ENCODE measurements at places on chromosomes 2 and 18.

DNA sequence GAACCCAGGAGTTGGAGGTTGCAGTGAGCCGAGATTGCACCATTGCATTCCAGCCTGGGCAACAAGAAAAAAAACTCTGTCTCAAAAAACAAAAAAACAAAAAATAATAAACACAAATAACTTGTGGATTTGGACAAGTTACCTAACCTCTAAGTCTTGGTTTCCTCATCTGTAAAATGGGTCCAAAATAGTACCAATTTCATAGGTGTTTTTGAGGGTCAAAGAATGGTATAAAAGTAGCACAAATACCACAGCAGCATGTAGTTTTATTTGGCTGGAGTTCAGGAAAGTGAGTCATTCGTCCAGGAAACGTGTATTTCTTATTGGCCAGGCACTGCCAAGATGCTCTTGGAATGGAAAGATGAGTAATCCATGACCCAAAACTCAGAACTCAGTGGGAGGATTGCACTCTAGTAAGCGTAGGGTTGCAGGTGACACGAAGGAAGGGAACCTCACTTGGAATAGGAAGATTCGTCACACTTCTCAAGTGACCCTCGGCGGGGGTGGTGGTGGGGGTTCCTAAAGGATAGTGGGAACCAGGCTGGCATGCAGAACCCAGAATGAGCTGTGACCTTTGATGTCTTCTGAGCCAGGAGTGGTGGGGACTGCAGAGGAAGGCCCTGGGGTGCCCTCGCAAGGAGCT, 24.4 kb downstream of the GRHL1 start:
- DNase-seq, result no peak

DNA sequence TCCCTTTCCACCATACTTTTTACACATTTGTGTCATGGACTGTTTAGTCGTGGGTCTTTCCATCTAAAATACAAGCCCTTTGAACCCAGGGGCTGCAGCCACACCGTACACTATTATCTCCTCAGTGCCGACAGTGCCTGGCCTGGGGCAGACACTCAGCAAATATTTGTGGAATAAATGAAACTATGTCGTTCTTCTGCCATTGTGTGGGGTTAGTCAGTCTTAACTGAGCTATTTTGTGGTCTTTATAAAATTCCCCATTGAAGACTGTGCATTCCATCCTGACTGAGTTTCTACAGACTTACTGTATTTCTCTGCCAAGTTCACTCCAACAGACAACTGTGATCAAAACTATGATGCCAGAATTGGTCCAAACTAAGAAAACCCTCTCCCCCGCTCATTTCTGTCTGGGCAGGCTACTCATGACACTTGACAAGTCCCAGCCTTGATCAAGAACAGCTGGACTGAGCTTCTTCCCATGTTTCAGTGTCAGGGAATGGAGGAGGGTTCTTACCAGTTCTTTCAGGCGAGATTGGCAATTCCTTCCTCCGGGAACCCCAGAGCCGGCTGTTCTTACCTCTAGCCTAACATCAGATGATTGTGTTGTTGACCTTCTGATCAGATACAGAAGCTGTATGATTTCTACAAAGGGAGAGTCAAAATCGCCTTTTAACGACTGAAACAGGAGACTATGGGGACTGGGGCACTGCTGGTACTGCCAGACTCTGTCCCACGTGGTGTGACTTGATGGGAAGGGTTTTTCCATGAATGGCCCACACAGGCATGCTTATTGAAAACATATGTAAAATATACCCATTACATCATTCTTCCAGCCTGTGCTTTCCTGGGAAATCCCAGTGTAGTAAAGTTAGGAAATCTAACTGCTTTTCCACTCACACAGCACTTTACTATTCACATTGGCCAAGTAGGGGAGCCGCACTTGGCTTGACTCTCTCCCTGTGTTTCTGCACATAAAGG, 77.4 kb upstream of the NPAS2 start:
- no peak for DNase-seq

DNA sequence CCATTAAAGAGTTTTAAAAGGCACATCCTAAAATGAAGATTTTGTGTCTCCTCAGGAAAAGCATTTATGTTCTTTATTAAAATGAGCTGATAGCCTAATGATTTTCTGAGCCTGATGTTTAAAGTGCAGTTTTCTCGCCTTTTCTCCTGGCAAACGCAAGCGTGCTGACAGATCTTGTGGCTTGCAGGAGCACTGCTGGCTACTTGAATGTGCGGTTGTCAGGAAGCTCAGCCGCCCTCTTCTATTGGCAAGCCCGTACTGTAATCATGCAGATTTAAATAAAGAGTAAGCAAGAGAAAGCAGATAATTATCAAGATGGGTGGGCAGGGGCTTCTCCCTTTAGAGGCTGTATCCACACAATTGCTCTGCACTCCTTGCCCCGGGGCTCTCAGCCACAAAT, 139.5 kb upstream of the SPHKAP start:
- DNase-seq, result no peak

DNA sequence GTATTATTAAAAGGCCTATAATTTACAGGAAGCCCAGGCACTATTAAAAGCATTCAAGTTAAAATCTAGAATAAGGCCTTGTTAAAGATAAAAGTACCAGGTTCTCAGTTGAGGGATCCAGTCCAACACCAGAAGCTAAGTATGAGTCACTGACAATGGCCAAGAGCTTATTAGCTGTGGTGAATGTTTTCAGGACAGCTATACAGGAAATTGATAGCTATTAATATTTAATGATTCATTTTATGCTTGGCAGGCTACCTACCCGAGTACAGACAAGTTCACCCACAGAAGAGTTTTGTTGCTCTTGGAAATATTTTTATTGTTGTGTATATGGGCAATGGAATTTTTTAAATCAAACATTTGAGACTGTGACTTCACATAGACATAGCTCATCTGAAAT, 729.6 kb upstream of the ZNF804A start:
- no peak for DNase-seq

- DNase-seq, result no peak
Measured at GRCh38 chr2:214856137-214856536, 46.7 kb upstream of the BARD1 start.

- no peak for DNase-seq
Measured at GRCh38 chr18:3059272-3059671, 46.3 kb upstream of the LPIN2 start.

DNA sequence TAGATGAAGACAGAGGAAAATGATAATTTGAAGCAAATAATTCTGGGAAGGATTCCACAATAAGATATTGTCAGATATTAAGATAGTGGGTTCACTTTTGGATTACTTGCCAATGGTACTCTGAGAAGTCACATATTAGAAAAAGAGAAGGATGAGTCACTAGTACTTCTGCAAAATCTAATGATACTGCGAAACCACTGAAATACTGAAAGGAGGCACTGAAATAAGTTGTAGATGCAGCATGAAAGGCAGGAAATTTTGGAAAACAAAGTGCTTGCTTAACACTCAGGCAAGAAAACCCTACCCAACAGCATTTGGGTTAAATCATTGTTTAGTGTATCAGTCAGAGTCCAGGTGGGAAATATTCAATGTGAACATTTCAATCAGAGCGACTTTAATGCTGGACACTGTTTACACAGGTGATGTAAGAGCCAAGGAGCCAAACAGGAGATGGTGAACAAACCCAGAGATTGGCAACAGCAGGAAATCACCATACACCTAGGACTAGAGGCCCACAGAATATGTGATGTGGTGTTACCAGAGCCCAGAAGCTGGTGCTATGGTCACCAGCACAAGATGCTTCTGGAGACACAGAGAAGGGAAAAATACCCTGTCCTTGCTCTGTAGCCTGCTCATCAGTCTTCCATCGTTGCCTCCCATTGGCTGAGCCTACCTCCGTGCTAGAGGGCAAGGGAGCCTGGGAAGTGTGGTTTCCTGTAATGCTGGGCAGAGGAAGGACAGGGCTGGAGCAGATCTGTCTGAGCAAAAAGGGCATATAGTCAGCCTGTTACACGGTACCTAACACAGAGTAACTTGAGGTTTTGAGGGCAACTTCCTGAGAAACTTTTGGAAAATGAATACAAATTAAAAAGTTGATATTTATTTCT, 204.7 kb upstream of the ITGA4 start:
- no peak for DNase-seq

GRCh38 chr18:45522371-45522770, 92.9 kb upstream of the SLC14A2 start:
- DNase-seq, result no peak

GRCh38 chr18:32468147-32468845, 2.4 kb downstream of the GAREM1 start:
- DNase-seq, result no peak

- no peak for DNase-seq
Measured at GRCh38 chr2:235302263-235302662, 191.6 kb upstream of the AGAP1 start.

- no peak for DNase-seq
Measured at GRCh38 chr2:136858656-136859055, 93.3 kb downstream of the THSD7B start.

DNA sequence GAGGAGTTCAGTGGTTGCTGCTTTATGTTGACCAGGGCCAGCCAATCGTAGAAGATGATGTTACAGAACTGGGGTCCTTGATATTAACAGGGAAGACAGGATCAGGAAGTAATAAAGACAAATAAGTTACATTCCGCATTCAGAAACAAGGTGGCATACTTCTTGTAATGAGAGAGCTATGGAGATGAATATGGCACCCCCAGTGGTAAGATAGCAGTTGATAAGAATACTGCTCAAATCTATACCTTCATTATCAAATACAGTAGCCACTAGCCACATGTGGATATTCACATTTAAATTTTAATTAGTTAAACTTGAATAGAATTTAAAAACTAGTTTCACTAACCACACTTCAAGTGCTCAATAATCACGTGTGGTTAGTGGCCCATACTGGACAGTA, 290.4 kb upstream of the RBMS1 start:
- no peak for DNase-seq

GRCh38 chr18:24006712-24007313, 7.7 kb upstream of the TTC39C start:
- DNase-seq, result no peak

GRCh38 chr2:6576302-6576701, 289.4 kb downstream of the CMPK2 start:
- no peak for DNase-seq

- DNase-seq, result no peak
Measured at GRCh38 chr2:138829326-138829919, 49.2 kb upstream of the NXPH2 start.

DNA sequence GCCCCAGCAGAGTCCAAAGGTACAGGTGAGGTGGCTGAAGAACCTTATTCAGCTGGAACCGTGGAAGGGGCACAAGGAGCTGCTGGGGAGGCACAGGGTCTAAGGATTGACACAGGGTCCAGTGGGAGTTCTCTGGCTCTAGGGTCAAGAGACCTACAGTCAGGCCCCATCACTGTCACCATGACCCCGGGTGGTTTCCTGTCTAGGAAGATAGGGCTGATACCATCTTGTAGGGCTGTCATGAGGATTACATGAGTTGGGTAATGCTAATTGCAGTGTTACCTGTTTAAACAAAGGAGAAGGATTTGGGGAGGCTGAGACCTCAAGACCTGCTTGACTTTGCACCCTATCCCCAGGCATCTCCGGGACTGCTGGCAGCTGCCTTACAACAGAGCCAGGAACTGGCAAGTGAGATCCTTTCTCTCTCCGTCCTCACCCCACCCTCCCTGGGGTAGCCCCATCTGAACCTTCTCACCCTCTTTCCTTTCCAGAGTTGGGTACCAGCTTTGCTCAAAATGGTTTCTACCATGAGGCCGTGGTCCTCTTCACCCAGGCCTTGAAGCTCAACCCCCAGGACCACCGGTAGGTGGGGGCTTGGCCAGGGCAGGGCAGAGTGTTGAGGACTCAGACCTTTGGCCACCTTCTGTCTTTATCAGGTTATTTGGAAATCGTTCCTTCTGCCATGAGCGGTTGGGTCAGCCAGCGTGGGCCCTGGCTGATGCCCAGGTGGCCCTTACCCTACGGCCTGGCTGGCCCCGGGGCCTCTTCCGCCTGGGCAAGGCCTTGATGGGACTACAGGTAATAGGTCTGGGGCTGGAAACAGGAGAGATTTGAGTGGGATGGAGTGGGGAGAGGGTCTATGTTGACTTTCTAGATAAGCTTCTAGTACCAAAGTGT, 7.5 kb downstream of the LBX2 start:
- DNase-seq, result no peak

- no peak for DNase-seq
Measured at GRCh38 chr2:56230156-56230555, 46.4 kb downstream of the CCDC85A start.

- DNase-seq, result no peak
Measured at GRCh38 chr18:36539674-36540231, 242.2 kb downstream of the FHOD3 start.

DNA sequence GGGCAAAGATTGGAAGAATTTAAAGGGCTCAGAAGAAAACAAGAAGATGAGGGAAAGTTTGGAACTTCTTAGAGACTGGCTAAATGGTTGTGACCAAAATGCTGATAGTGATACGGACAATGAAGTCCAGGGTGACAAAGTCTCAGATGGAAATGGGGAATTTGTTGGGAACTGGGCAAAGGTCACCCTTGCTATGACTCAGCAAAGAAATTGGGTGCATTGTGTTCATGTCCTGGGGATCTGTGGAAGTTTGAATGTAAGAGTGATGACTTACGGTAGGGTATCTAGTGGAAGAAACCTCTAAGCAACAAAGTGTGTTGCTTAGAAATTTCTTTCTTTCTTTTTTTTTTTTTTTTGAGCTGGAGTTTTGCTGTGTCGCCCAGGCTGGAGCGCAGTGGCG, 6.0 kb upstream of the IL1A start:
- DNase-seq, result no peak

GRCh38 chr2:10079266-10079869, 843 bp downstream of the CYS1 start:
- DNase-seq, result no peak

DNA sequence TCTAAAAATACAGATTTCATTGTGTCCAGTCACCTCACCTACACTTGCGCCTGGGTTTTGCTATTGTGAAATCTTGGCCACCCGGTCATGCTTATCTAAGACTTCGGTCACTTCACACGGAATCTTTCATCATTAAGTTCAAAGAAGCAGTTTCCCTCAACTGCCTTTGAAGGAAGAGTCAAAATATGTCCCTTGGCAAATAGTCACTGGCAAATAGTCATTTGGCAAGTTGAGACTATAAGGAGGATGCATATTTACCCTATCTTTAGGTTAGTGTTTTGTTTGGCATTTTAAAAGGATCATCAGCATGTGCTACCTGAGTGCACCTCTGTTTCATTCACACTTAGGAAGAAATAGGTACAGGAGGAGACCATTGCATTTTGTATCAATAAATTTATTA, 95.9 kb downstream of the FEZ2 start:
- no peak for DNase-seq

- DNase-seq, result no peak
Measured at GRCh38 chr2:173193925-173194324, 118.3 kb downstream of the MAP3K20 start.

GRCh38 chr18:12668041-12668440, 10.1 kb upstream of the SPIRE1 start:
- DNase-seq, result no peak

DNA sequence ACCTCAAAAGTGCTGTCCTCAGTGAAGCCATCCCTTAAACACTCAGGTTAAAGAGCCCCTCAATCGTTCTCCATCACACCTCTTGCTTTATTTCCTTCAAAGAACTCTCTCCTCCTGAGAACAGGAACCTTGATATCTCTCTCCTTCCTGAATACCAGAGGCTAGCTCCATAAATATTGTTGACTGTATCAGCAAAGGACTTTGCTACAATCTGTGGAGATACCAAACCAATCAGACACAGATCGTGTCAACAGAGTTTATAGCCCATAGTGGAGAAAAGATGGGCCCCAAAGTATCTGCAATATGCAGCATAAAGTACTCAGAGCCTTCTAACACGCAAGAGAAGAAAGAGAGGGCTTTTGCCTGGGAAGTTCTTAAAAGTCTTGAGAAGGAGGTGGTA, 36.4 kb downstream of the PLEKHM3 start:
- no peak for DNase-seq

Data from NK-92 treated with Interleukin-12 subunit alpha and Interleukin-12 subunit beta, amount 100 ng/mL, for 24 hours (cell line).